ENCODE measurements at places on chromosomes 1 and 21.

DNA sequence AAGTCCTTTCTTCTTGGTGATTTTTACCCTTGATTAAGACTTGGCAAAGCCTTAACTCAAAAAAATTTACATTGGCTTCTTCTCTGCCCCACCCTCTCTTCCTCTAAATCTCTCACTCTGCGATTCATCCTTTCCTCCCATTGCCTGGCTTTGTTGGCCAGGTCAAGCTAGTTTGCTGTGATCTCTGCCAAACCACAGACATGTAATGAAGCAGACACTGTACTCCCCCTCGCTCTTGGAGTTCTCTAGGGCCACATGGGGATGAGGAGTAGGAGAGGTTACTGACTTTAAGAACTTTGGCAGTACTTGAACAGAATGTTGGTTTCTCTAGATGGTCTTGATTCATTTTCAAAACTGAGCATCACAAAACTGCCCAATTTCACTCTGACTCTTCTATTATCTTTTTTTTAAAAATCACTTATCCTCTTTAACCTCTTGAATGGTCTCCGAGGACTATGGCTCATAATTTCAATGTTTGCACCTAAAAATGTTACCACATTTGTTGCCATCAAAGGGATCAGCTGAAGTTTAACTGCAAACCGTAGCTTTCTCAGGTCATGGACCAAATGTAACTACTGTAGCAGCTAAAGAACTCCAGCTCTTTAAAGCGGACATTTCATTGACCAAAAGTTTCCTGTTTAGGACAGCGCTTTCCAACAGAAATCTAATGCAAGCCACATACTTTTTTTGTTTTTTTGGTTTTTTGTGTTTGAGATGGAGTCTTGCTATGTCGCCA lies 62.7 kb upstream of the IPO9 start:
- no peaks in the 10 kb centered on the region for H3K27me3 ChIP-seq
- H3K27ac ChIP-seq: no peak overlapping the region

- no peaks in the 10 kb centered on the region for H3K27me3 ChIP-seq
- no peaks in the 10 kb centered on the region for H3K36me3 ChIP-seq
- H3K4me3 ChIP-seq: no peak overlapping the region
- H3K4me1 ChIP-seq: no peaks in the 10 kb centered on the region
- H3K27ac ChIP-seq: no peak overlapping the region
Observed at GRCh38 chr1:94719926-94720793, 100.0 kb upstream of the SLC44A3 start.

GRCh38 chr1:80827666-80828065 lies 973.1 kb upstream of the ADGRL2 start:
- H3K4me3 ChIP-seq: no peak overlapping the region
- H3K27ac ChIP-seq: no peak overlapping the region
- DNase-seq: no peak
- H3K27me3 ChIP-seq: no peaks in the 10 kb centered on the region
- H3K4me1 ChIP-seq: no peaks in the 10 kb centered on the region
- H3K36me3 ChIP-seq: no peaks in the 10 kb centered on the region

DNA sequence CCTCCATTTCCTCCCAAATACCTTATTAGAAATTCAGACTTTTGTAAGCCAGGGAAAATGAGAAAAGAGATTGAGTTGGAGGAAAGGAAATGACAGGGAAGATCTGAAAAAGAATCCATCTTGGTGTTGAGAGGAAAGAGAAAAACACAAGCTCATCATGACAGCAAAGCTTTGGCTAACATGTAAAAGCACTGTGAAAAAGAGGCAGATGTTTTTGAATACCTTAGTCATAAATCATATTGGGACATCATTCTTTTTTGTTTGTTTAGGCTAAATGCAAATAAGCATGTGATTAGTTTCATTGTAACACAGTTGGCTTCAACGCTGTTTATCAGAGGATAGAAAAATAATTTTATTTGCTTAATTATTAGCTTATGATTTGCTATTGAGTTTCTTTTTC lies 64.6 kb downstream of the LHX8 start:
- no peaks in the 10 kb centered on the region for H3K36me3 ChIP-seq
- no peak for DNase-seq
- no peaks in the 10 kb centered on the region for H3K4me1 ChIP-seq
- H3K4me3 ChIP-seq: no peak overlapping the region
- no peak overlapping the region for H3K27ac ChIP-seq

All from right atrium auricular region (tissue), 2 donors.